ENCODE measurements at places on chromosomes 3 and 15.

DNA sequence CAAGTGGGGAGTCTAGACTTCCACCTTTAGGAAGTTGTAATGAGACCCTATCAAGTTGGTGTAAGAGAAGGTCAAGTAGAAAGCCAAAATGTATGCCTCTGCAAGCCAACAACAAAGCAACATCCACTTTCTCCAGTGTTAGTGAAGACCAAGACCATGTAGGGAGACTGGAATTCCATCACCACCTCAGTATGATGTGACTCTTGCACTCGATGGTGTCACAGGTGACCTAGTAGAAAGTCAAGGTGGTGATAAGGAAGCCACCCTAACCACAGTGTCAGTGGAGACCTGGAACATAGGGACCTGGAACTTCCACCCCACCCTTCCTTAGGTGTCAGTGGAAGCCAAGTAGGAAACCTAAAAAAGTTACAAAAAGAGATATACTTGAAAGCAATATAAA, 278.1 kb upstream of the KCNMB2 start:
- DNase-seq = no peak

DNA sequence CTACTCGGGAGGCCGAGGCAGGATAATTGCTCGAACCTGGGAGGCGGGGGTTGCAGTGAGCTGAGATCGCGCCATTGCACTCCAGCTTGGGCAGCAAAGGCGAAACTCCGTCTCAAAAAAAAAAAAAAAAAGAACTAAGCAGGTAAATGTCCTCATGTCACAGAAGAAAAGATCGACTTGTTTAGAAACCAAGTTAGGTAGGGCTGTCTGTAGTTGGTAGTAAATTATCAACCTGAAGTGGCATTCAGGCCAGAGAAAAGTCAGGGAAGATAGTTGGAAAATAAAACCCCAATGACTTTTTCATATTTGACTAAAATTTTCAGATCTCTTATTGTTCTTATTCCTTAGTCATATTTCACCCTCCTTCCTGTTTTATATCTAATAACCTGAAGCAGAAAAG, 55.4 kb downstream of the ZNF609 start:
- DNase-seq = no peak

DNA sequence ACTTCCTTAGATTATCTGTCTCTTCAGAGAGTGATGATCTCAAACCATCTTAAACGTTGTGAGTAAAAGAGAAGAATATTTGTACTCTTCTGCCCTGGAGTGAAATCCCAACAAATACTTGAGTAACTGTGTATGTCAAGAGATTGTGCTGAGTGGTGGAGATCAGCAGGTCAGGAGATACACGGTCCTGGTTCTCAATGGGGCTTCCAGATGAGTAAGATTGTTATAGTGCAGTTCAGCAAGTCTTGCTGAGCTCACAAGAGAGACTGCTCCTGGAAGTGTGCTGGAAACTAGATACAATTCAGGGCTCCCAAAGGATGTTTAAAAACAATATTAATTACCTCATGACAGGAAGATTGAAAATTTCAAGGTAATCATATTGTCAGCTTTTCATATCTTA, 184.3 kb downstream of the AKAP13 start:
- no peak for DNase-seq

DNA sequence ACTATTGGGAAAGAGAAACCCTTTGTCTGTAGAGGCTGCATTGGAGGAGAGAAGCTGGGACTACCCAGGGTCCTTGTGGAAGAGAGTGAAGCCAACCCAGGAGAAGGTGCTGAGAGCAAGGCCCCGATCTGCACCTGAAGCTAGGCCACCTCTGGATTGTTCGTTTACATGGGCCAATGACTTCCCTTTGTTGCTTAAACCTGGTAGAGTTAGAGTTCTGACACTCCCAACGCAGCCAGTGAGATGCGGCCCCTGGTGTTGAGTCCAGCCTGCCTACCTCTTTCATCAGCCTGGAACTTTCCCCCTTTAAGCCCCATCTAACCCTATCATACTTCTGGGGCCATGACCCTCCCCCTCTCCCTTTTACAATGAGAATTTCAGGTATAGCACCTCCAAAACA, 30.8 kb downstream of the CCDC13 start:
- DNase-seq = no peak

DNA sequence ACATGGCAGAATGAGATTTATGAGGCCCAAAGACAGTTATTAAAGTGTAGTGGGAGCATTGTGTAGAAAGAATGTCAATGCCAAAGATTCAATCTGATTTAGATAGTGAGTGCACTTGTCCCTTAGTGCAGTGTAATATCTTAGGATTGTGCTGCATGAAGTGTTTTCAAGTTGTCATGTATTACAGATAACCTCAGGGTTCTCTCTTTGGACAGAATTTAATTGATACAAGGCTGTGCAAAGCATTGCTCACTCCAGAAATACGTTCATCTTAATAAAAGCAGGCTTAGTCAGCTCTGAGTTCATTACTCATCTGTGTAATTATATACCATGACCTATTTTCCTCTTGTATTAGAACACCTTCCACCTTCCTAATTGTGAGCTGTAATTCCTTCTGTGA, 16.0 kb upstream of the GPR171 start:
- DNase-seq = no peak

DNA sequence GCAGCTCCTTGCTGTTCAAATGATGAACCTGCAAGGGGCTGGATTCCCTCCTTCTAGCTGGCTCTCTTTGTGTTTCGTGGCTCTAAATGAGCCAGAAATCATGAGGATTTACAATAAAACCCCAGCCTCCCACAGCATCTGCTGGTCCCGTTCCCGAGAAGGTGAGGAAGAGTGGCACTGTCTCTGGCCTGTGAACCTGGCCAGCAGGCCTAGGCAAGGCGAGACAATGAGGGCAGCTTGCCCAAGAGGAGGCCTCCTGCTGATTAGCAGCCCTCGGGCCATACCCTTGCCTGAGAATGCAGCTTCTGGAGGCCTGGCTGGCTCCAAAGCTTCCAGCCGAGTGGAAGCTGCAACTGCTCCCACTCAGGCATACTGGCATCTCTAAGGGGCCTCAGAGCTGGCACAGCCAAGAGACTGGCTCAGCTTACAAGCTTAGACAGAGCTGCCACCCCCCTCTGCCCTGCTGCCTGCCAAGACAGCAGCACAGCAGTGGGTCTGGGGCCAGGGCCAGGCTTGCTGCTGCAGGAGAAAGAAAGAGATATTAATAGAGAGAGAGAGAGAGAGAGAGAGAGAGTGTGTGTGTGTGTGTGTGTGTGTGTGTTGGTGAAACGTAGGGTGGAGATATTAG, 76.5 kb downstream of the HMG20A start:
- no peak for DNase-seq

- DNase-seq = no peak
Observed at GRCh38 chr3:171013822-171014748, 12.4 kb downstream of the SLC2A2 start.

GRCh38 chr15:60091157-60091556, 87.0 kb downstream of the FOXB1 start:
- DNase-seq = no peak

DNA sequence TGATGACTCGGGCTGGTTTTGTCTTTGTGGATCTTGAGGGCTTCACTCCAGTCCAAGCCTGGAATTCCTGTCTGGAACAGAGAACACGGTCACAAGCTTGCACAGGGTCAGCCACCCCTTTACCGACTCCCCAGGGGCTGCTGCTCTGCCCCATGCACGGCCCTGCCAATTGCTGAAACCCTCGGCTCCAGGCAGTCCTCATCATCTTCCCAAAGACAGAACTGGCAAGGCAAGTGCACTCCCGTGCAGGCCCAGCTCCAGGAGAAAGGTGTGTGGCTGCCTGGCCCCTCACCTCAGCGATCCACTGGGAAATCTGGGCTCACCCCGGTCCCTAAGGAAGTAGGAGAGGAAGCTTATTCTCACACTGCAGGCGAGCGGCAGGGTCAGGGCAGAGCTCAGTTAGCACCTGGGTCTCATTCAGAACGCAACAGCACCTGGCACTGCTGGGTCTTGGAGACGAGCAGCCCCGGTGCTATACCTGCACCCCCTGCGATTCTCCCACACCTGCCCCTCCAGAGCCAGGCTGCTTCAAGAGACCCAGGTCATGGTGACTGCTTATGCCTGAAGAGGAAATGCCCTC, 7.2 kb downstream of the MAP6D1 start:
- DNase-seq = no peak

DNA sequence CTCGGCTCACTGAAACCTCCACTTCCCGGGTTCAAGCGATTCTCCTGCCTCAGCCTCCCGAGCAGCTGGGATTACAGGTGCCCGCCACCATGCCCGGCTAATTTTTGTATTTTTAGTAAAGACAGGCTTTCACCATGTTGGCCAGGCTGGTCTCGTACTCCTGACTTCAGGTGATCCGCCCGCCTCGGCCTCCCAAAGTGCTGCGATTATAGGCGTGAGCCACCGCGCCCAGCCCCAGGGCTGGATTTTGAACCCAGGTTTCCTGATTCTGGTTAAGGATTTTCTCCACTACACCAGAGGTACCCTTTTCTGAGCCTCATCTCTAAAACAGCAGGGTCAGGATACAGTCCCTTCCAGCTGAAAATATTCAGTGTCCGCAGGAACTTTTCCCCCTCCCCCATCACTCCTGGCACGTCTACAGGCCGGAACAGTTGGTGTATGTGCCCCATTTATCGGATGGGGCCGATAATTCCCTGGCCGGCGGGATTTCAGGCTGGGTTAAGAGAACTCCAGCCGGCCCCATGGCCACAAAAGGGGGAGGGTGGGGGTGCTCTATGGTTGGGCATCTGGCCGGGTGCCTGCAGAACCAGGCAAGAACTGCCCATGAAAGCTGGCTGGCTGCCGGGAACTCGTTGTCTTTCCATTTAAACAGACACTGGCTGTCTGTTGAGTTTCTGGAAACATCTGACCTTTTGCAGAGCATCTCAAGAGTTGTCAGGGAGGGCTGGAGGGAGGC, 26.8 kb upstream of the SEMA4B start:
- DNase-seq = no peak

DNA sequence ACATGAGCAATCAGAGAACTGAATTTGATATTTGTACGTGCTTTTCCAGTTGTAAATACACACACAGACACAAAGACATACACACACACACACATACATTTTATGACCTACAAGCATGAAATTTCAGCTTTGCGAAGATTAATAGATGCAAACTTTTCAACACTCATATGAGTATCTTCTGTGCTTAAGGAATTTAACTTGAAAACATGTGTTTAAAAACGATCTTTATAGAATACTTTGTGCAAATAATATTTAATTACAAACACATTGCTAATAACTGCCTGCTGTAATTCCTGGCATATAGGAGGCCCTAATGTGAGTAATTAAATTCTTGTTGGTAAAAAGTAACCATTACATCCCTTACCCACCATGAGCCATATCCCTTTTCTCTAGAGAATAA, 107.7 kb upstream of the PLSCR5 start:
- DNase-seq = no peak

DNA sequence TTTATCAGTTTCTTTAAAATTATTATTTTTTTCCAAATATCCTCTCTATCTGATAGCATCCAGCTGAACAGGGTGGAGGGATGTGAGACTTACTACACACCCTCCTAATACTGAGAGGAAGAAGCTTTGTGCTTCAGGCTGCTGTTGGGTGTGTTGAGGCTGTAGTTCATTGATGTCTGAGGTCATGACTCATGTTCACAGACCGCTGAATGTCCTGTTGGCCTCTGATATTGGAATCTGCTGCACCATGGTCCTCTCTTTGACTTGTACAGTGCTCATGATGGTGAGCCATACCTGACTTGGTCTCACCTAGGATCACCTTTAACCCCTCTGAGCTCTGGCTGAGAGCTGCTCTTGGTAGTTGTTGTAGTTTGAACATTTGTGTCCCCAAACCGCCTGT, 302.9 kb downstream of the SATB1 start:
- DNase-seq = no peak

DNA sequence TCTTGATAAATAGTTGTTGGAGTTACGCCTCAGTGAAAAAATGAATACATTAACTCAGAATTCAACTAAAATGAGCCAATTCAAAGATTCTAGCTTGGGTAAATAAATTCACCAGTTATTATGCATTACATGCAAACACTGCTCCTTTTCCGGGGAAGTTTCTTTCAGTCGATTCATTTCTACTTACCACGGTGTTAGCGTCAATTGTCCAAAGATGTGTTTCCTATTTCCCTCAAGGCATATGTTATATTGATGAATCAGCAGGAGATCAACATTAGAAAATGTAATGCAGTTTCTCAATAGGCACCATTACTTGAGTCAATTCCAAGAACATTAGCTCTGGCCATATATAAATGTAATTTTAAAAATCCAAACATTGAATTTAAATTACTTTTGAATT, 517.7 kb downstream of the OTOL1 start:
- no peak for DNase-seq

DNA sequence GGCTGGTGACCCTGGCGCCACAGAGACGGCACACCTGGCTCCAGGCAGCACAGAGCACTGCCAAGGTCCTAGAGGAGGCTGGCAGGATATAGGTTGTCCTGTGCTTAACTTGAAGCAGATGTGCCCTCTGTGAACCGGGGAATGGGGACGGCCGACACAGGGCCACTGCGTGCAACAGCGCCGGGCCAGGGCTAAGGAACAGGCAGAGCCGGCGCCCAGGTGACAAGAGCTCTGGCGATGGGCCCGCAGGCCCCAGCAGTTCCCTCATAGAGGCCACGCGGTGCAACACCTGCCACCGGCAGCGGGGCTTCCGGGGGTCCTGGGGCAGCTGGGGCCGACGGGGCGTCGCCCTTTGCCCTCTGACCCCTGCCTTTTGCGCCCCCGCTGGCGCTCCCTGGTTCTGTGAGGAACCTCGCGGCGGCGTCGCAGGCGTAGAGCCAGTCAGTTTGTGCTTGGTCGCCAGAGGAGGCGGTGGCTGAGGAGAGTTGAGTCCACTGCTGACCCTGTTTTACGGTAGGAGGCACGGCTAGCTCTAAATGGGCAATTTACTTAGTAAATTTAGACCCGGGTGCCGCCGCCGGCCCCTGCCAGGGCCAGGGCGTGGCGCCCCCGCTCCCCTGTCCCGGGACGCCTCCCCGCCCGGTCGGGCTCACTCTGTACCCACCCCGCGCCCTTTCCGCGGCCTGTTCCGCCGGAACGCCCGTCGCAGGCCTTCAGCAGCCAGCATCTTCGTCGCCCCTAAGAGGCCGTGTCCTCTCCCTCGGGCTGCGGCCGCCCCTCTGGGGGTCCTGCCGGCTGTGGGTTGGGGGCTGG, at the start of gene NPAP1:
NPAP1 (plus strand) TSS at position 444 of the 813 bp plus-strand sequence; CDS start at position 537, 93 bp downstream.
- DNase-seq = no peak

DNA sequence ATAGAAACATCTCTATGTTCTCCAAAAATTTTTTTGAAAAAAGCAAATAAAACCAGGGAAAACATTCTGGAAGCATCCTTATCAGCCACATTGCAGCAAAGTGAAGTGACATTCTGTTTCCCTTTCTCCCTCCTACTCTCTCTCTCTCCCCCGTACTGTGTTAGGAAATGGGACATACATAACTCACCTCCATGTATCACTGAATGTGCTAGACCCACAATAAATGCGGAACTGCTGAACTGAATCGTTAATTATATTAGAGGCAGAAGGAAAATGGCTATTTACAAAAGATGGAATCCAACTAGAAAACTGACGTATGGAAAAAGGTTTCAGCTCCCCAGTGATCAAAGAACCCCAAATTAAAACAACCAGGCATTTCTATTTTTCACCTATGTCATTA, 129.8 kb downstream of the MINAR1 start:
- DNase-seq = no peak
